ENCODE measurements at places on chromosomes 7 and 10.

- no peak for DNase-seq
These were observed 717.0 kb upstream of the MBL2 start for GRCh38 chr10:53489335-53490182.

DNA sequence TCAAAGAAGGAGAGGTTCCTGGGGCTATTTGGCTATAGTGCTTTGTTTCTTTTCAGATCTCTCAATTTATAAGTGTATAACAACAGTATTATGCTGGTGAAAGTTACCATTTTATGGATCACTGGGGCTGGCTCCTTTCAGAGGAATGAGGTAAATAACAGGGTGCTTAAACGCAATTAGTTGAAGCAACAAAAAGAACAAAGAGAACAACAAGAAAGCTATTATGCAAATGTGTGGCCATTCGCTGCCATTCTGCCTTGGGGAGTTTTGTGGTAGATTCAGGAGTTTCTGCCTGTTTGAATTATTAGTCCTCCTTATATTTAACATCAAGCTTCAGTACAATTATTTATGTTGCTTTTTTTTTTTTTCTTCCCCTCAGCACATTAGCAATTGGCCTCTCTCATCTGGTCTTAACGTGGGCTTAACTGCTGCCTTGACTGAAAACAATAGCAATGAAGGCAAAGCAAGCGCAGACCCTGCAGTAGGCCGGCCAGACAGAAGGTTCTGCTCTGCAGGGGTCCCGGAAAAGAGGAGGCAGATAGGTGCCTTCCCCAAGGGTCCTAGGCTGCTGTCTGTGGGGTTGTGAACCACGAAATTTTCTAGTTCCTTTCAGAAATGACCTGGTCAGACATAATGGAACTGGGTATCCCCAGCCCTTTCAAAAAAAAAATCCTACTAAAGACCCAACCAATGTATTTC lies 339.9 kb upstream of the PODXL start:
- DNase-seq = no peak

DNA sequence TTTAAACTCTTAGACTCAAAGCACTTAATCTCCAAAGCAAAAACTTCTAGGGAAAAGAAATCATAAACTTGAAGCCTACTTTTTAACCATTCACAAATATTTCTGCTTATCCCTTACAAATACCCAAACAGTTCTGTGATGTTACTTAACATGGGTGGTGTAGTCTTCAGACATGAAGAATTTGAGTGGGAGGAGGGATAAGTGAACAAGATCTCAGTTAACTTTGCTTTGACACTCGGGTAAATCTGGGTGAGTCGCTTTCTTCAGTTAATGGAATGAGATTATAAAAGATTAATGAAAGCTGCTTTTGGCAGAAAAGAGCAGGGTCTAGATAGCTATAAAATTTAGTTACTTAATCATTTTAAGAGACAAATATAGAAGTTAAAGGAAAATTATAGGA lies 47.5 kb downstream of the RNF133 start:
- no peak for DNase-seq

DNA sequence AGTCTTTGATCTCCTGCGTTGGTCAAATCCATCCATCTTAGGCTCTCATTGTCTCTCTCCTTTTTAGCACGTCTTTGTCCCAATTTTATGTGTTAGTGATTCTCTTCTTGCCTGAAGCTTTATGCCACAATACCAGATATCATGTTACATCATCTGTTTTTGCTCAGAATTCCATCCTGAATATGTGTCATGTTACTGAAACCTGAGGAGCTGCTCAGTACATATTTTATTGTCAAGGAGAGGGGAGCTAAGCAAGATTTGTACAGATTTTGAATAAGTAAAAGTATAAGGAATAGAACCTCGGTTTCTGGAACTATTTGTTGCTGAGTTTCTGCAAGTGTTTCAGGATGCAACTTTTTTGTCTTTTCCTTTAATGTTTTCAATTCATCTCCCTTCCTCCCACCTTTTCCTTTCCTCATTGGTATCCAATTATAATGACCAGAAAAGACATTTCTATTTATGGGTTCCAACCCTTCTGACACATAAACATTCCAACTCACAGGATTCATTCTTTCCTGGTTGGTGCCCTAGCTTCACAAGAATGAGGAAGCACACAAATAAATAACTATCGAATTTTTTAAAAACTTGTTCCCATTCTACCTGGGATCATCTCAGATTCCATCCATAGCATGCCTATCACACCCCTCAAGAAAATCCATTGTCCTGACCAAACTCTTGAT lies 291.8 kb downstream of the CRPPA start:
- no peak for DNase-seq

GRCh38 chr7:155223503-155223902 lies 74.2 kb upstream of the INSIG1 start:
- no peak for DNase-seq

DNA sequence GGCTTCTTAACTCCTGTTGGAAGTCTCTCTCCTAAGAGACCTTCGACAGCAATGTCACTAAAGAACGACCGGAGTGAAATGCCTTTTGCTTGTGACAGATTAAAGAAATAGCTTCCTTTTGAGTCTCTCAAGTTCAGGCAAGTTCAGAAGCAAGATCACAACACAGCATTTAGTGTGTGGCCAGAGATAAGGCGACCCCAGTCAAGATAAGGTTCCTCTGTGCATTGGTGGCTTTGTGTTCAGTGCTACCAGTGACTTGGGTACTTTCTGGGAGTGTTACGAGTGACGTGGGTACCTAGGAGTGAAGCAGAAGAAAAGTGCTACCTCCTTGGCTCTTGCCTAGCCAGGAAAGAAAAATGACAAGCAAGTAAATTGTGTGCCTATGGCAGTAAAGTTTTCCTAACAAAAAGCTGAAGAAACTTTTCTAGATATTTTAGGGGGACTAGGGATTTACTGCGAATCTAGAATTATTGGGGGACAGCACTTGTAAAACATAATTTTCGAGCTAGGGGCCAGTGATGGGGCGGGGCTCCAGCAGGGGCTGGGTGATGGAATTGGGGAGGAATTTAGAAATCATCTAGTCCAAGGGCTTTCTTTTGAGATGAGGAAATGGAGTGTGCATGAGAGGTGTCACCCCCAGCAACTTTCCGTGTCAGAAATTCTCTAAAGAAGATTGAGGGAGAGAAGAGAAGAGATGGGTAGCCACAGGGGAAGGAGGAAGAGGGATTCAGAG lies 191.9 kb upstream of the LYZL2 start:
- no peak for DNase-seq

DNA sequence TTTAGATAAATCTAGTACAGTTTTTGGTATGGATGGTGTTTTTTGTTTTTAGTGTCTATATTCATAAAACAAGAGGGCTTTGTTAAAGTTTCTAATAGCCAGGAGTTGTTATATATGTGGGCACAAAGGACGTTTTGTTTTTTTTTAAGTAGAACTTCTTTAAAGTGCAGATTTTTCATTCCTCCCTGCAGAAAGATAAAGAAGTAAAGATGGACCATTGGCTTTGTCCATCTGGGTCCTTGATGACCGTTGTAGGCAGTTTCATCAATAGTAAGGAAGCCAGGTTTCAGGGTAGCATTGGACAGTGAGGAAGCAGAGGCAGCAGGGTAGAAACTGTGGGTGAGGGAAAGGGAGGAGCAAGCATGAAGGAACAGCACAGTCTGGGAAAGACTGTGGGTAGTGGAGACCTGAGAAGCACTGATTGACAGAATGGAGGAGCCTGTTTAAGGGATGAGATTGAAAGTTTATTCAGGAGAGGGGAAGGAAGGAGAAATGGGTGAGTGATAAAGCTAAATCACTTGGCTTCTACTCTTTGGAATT lies 5.3 kb downstream of the CALU start:
- no peak for DNase-seq

DNA sequence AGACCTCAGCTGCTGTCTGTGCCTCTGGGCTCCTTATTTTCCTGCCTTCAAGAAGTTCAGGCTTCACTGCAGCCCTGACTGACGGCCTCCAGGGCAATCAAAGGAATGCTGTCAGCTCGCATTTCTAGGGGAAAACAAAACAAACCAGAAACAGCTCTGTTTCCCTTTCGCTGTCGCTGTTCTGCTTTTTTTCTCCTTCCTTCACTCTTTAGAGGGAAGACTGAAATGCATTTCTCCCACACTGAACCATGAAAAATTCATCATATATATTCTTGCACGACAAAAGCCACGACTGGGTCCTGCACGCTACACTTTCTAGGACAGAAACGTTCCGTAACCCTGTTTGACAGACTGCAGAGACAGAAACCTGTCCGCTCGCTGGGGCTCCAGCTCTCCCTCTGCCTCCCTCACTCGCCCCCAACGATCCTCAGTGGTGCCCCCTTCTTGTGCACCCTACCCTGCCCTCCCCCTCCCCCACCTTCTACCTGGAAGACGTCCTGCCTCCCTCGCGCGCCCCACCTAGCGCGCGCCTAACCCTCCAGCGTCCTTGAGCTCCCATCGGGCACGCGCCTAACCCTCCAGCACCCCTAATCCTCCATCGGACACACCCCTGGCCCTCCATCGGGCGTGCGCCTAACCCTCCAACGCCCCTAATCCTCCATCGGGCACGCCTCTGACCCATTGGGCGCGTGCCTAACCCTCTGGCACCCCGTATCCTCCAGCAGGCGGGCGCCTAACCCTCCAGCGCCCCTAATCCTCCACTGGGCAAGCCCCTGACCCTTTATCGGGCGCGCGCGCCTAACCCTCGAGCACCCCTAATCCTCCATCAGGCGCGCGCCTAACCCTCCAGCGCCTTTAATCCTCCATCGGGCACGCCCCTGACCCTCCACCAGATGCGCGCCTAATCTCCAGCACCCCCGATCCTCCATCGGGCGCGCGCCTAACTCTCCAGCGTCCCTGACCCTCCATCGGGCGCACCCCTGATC lies 37.1 kb downstream of the SVOPL start:
- DNase-seq = no peak

DNA sequence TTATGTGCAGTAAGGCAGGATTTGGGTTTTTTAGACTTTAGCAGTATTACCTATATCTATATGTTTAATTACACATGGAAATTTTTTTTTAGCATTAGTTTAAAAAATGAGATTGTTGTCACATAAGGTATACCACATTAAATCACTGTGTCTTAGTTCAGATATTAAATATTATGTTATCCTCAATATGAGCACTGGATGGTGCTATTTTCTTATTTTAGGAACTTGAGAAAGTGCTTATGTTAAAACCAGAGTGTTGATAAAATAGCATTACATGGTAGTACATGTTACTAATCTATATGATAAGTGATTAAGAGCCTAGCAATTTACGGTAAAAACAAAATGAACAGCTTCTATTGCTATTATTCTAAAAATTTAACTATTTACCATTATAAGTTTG lies 28.8 kb downstream of the MIOS start:
- DNase-seq = no peak

DNA sequence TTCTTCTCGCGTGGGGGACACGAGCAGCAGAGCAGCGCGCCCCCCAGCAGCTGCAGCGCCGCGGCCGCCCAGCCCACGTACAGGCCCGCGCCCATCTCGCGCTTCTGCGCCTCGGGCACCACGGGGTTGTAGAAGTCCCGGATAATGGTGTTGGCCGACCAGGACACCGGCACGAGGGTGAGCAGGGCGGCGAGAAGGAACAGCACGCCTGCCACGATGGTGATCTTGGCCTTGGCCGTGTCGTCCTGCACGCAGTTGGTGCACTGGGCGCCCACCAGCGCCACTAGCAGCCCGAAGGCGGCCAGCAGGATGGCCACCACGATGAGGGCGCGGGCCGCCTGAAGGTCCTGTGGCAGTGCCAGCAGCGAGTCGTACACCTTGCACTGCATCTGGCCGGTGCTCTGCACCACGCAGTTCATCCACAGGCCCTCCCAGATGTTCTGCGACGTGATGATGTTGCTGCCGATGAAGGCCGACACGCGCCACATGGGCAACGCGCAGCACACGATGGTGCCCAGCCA lies 529 bp downstream of the CLDN3 start:
- no peak for DNase-seq

DNA sequence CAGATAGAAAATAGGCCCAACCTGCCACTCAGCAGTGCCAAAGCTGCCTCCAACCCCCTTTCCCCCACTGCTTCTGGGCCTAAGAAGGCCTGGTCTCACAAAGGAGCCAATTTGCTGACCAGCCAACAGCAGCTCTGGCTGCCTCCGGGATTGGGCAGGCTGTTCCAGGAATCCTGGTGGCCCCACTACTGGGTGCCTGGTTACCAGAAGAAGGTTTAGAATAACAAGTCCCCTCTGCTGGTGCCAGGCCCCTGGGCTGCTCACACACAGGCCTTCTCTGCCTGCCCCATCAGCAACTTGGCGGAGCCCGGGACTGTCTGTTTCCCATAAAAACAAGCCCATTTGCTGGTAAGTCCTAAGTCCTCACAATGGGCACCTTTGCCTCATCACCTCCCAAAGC lies 1.2 kb downstream of the PHKG1 start:
- DNase-seq = no peak

- DNase-seq = no peak
These were observed 121.3 kb downstream of the RAMP3 start for GRCh38 chr7:45278763-45279398.

GRCh38 chr7:75617634-75618234 lies 121.0 kb downstream of the HIP1 start:
- no peak for DNase-seq

DNA sequence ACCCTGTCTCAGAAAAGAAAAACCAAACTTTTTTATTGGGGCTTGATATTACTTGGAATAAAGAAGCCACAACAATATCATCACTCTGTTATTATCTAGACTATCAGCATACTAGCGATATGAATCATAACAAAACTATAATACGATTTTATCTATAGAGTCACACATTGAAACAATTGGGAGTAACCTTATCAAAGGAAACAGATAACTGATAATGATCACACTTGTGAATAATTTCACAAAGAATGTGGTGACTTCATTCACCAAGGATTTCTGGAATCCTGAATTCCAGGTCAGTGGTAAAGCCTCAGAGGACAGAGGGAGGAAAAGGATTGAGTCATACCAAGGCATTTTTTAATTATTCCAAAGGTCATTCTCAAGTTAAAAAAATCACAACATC lies 32.1 kb upstream of the NMT2 start:
- DNase-seq = no peak

GRCh38 chr7:31957756-31958155 lies 112.5 kb downstream of the PDE1C start:
- no peak for DNase-seq

- DNase-seq = no peak
These were observed 117.9 kb downstream of the ADCY1 start for GRCh38 chr7:45692031-45692430.

DNA sequence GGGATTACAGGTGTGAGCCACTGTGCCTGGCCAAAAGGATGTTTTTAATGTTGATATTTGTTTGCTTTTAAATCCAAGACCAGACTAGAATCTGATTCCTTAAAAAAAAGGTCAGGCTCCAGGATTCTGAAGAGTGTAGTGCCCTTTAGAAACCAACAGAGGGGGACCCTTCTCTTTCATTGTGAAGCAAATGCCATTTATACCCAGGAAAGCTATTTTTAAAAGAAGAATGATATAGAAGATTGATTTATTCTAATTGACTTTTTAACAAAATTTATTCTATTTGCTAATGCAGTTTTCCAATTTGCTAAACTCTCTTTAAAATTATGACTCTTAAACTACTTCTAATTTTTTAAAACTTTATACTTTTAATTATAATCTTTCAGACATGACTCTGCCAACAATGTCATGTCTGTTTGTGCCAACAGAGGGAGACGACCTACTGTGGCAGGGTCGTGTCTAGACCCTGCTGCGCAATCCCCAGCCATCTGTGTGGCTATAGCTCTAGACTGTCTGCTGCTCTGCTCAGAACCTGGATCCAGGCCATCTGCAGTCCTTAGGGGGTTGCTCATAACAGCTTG lies 201.0 kb upstream of the IMMP2L start:
- DNase-seq = no peak

GRCh38 chr10:20677340-20677739 lies 219.8 kb downstream of the NEBL start:
- no peak for DNase-seq

GRCh38 chr10:13219685-13220670 lies 14.2 kb downstream of the UCMA start:
- no peak for DNase-seq
